ENCODE measurements at places on chromosomes 1 and 21.

DNA sequence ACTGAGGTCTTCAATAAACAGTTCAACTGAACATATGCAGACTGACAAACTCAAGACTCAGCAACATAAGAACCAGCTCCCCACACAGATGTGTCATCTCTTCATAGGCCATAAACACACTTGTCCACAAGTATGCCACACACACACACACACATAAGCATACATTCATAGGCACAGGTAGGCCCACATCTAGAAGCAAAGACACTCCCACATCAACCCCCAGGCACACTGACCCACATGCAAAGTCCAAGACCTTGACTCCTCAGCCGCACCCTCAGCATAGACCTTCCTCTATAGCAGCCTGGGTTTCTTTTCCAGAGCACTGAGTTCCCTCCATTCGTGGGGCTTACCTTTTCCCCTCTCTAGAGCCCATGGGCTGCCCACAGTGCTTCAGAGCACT is 1.4 kb downstream of the LAD1 start:
- DNase-seq = no peak

- DNase-seq = peak; percentile 20
These were observed 973 bp downstream of the SDF4 start for GRCh38 chr1:1230656-1231399.

DNA sequence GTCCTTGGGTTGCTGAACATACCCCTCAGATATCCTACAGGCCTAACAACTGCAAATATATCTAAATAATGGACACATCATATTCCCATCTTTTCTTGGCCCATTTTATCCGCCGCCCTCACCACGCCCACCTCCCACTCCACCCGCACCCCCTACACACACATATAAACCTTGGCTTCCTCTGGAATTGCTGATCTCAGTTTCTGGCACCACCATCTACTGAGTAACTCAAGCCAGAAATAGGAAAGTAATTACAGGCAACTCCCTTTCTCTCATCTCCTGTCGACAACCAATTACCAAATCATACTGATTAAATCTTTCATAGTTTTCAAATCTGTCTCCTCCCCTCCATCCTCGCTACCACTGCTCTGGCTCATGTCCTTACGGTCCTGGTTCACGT is 4.7 kb downstream of the RGS8 start:
- DNase-seq = no peak

DNA sequence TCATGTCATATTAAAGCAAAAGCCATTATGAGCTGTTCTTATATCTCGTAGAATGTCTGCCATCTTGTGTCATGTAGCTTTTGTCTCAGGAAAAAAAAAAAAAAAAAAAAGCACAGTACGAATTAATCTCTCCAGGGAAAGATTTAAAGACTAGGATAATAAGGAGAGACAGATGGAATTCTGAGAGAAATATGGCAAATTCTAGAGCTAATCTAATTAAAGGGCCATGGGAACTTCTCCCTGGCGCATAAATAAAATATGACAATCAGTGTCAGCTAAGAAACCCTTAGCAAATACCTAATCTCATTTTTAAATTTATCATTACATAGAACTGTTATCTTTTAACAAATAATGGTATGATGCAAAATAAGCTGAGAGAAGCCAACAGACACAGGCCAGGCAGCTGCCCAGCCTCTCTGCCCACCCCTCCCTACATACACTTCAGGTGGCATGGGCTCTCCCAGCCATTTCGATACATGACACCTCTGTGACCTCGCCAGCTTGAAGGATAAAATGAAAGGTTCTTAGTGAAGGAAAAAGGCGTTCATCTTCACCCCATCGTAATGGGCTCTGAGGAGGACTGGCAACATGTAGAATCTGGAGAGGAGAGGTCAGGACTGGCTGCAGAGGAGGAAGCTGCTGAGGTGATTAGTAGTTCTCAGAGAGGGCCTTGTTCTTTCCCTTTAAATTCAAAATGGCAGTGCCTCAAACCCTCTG is 39.8 kb downstream of the DISC1 start:
- DNase-seq = no peak

DNA sequence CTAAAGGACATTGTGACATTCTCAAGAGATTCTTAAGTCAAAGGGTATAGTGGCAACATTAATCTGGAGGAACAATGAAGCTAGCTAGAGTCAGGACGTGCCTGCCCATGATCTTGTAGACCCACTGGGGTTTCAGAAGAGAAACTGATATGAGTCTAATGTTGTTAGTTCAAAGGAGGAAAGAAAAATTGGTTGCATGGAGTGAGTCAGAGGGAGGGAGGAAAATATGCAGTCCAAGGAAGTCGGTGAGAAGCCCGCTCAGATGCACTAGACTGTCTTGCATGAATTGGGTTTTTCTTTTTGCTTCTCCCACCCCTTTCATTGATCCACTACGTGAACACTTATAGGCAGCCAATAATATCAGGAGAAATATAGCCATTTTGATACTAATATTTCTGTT is 53.8 kb upstream of the SYT14 start:
- DNase-seq = no peak

- DNase-seq = no peak
These were observed 77.7 kb upstream of the C1orf87 start for GRCh38 chr1:60151311-60151710.
